ENCODE measurements at places on chromosomes 13 and 19. TPM values are rescaled to one million over a fixed set of nuclear protein-coding genes. Genes with fewer than 3 reads are reported as not detected.
A peak's percentile ranks its signal among the peaks of the same experiment; 100 is the strongest.

GRCh38 chr13:27353166-27353583 lies 71.2 kb upstream of the GTF3A start:
- no peaks in the 10 kb centered on the region for H3K27me3 ChIP-seq
- no peaks in the 10 kb centered on the region for H3K36me3 ChIP-seq
- H3K27ac ChIP-seq, result peak overlapping the region; percentile 16
- H3K4me3 ChIP-seq, result no peak overlapping the region

DNA sequence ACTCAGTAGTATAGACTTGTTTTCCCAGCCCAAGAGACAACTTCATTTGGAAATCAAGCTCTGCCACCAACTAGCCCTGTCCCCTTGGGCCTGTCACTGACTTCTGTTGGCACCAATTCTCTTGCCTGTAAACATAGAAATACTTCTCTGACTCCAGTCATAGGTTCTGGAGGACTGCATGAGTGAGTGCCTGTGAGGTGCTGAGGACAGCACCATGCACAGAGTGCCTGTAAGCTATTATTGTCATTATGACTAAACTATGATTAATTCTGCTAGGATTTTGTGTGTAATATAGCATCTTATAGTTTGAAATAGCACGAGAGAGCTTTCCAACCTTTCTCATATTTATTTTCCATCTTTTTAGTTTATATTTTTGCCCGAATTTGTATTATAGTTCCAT lies 247.9 kb downstream of the MYO16 start:
- H3K36me3 ChIP-seq, result no peaks in the 10 kb centered on the region
- H3K4me3 ChIP-seq, result no peak overlapping the region
- DNase-seq, result no peak
- H3K27me3 ChIP-seq, result no peaks in the 10 kb centered on the region
- H3K4me1 ChIP-seq, result no peaks in the 10 kb centered on the region

DNA sequence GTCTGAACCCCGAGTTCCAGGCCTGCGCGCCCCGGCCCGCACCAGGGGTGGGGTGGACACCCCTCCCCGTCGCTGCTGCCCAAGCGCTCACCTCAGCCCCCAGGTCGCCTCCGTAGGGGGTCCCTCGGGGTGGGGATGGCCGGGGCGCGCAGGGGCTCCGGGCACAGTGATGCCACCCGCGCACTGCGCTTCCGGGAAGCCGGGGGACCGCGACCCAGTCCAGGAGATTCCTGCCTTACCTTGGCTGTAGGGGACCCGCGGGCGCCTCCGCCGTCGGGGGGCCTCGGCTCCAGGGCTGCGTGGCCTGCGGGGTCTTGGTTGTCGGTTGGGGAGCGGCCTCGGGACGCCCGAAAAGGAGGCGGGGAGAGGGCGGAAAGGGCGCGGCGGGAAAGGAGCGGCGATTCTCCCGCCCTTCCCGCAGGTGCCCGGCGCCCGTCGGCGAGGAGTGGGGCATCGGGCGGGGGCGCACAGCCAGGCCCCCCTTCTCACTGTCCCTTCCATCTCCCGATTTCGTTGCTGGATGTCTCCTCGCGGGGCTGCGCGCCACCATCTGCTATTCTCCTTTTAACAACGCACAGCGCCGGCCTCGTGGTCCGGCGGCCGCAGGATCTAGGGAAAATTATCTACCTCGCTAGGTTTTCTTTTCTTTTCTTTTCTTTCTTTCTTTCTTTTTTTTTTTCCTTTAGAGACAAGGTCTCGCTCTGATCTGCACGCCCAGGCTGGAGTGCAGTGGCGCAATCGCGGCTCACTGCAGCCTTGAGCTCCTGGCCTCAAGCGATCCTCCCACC lies at the start of gene KEAP1:
KEAP1 (minus strand) TSS at position 355 of the 788 bp plus-strand sequence. CDS start 3,323 bp downstream, outside the sequence.
- DNase-seq, result peak; percentile 76
- H3K4me1 ChIP-seq, result peaks cover 11% of the 10 kb centered on the region
- no peaks in the 10 kb centered on the region for H3K27me3 ChIP-seq
- peak within 1 kb of the TSS; percentile 88 for H3K4me3 ChIP-seq
- H3K27ac ChIP-seq, result peak within 1 kb of the TSS; percentile 85

DNA sequence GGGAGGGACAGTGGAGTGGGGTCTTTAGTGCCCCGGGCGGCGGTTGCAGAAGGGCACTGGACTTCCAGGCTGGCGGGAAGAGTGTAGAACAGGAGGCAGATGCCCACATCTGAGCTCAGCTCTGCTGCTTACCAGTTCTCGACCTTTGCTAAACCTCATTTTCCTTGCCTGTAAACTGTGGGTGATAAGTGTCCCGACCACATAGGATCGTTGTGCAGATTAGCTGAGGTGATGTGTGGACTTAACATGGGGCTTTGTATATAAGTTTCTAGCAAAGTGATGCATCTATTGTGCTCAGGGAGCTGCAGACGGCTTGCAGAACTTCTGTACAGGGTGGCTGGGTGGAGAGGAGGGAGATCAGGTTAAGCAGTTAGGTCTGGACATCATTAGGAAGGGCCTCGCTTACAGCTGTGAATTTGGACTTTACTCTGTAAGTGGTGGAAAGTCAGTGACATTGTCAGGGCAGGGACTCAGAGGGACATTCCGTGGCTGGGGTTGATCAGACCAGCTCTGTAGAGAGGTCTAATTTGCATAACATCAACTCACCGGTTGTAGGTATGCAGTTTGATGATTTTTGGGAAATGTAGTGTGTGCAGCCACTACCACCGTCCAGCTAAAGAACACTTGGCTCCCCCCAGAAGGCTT lies 70.0 kb downstream of the SPATA13 start:
- no peaks in the 10 kb centered on the region for H3K4me1 ChIP-seq
- DNase-seq, result no peak
- no peak overlapping the region for H3K27ac ChIP-seq
- no peak overlapping the region for H3K4me3 ChIP-seq
- no peaks in the 10 kb centered on the region for H3K27me3 ChIP-seq
- peaks cover 10% of the 10 kb centered on the region for H3K36me3 ChIP-seq

- DNase-seq, result no peak
- H3K36me3 ChIP-seq, result no peaks in the 10 kb centered on the region
- no peak overlapping the region for H3K27ac ChIP-seq
- no peak overlapping the region for H3K4me3 ChIP-seq
Measured at GRCh38 chr13:93364166-93364565, 137.6 kb downstream of the GPC6 start.

Gene CEACAM7
- 0.09 TPM for polyA plus RNA-seq

GRCh38 chr13:110471156-110471832 lies 90.2 kb downstream of the RAB20 start:
- H3K27me3 ChIP-seq, result no peaks in the 10 kb centered on the region
- peaks cover 79% of the 10 kb centered on the region for H3K36me3 ChIP-seq

DNA sequence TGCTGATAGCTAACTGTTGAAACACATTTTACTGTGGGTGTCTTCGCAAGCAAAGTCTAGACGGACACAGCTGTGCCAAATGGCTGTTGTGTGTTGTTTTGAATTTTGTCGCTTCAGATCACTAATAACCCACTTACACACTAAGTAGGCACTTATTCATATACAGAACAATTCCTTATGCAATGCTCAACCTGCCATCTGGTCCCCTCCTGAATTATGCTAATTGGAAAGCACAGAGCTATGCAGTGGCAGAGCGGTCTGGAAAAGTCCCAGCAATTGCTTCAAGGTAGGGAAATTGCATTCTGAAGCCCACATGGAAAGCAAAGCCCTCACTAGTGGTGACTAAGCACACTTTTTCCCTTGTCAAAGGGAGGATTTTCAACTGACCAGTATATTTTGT lies 69.9 kb downstream of the C13orf42 start:
- H3K27ac ChIP-seq, result no peak overlapping the region
- no peaks in the 10 kb centered on the region for H3K4me1 ChIP-seq
- no peaks in the 10 kb centered on the region for H3K27me3 ChIP-seq

- H3K4me1 ChIP-seq, result no peaks in the 10 kb centered on the region
- no peaks in the 10 kb centered on the region for H3K27me3 ChIP-seq
- H3K4me3 ChIP-seq, result no peak overlapping the region
- H3K27ac ChIP-seq, result no peak overlapping the region
- DNase-seq, result peak; percentile 10
Measured at GRCh38 chr19:30784850-30785457, 412.8 kb downstream of the ZNF536 start.

GRCh38 chr13:57314897-57315520 lies 148.0 kb downstream of the PRR20E start:
- no peak overlapping the region for H3K4me3 ChIP-seq
- no peaks in the 10 kb centered on the region for H3K36me3 ChIP-seq
- H3K27ac ChIP-seq, result no peak overlapping the region
- no peaks in the 10 kb centered on the region for H3K27me3 ChIP-seq

Gene ZNF550
- polyA plus RNA-seq, result 16.2 TPM

Gene NECTIN2
- polyA plus RNA-seq, result 135 TPM

Measured in large intestine (tissue), 12 donors.